Hippocampal formation (tissue), 2 donors: ENCODE measurements at places on chromosomes 11 and 22.

DNA sequence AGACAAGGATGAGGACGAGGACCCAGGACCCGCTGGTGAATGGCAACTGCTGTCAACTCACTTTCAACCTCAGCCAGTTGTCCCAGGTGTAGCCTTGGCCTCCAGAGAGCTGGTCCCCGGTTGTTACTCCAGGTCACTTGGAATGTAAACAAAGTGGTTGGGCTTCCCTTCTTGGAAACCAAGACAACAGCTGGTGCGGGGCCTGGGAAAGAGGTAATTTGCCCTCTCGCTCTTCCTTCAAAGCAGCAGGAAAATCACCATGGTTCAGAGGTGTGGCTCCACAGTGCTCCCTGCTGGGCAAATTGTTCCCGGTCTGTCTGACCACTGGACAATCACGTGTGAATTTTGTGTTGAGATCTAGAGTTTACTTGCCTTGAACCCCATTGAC lies 15.0 kb downstream of the SLC1A2 start:
- peak; percentile 31 for DNase-seq

DNA sequence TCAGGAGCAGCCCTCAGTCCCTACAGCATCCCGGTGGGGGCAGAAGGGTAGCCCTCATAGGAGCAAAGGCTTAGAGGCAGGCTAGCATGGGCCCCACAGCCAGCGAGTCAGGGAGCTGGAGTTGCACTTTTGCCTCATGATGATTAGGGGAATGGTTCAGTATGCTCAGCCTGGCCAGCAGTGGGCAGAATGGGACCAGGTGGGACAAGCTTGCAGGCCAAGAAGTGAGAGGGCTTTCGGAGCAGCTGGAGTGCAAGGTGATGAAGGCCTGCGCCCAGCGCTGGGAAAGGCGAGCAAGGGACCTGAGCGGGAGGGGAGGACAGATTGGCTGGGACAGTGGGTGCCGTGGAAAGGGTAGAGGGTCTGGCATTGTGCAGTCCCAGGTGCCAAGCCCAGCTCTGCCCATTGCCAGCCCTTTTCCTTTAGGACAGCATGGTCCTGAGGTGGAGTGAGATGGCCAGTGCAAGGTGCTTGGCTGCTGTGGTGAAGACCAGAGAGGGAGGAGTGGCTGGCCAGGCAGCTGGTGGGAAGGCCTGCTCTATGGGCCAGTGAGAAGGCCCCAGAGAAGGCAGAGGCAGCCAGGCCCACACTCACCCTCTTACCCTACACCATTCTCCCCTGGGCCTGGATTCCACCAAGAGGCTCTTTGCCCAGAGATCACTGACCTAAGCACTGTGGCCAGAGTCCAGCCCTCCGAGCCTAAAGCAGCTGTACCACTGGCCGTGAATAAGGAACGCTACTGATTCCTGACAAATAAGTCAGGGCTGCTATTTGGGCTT lies 47.9 kb upstream of the SUSD2 start:
- no peak for DNase-seq

DNA sequence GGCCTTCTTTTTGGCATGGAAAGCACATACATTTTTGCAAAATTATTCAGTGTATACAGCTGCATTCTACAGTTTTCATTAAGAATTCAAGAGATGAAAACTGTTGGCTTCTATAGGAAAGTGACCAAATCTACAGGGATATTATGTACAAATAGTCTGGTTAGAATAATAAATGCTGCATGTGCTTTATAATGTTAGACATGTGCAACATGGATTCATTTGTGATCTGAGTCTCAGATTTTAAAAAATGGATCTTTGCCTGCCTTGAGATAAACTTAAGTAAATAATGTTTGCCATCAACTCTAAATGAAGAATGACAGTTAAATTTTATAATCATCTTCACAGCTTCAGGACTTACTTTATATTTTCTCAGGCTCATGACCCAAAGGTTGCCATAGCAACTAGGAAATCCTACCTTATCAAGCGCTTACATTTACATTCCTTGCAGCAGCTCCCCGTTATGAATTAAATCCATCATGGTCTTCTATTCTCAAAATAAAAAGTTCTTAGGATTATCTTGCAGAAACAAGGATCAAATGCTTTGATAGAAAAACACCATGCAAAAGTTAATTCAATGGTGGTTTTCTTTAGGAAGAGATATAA lies 200.2 kb downstream of the CADM1 start:
- no peak for DNase-seq

DNA sequence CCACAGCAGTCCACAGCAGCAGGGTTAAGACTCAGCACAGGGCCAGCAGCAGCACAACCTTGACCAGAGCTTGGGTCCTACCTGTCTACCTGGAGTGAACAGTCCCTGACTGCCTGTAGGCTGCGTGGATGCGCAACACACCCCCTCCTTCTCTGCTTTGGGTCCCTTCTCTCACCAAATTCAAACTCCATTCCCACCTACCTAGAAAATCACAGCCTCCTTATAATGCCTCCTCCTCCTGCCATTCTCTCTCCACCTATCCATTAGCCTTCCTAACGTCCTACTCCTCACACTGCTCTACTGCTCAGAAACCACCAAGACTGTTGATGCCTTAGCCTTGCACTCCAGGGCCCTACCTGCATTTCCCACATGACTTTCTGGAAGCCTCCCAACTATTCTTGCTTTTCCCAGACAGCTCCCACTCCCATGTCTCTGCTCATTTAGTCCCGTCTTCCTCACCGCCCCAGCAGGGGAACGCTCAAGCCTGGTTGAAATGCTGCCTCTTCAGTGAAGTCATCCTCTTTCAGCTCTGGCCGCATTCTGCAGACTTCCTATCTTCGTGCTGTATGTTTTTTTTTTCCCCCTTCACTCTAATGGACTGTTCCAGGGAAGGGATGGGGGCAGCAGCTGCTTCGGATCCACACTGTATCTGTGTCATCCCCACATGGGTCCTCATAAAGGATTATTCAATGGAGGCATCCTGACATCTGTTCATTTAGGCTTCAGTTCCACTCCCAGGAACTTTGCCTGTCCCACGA lies 3.3 kb downstream of the IL18BP start:
- DNase-seq = no peak

- no peak for DNase-seq
Measured at GRCh38 chr11:116504541-116505297, 268.1 kb downstream of the BUD13 start.

DNA sequence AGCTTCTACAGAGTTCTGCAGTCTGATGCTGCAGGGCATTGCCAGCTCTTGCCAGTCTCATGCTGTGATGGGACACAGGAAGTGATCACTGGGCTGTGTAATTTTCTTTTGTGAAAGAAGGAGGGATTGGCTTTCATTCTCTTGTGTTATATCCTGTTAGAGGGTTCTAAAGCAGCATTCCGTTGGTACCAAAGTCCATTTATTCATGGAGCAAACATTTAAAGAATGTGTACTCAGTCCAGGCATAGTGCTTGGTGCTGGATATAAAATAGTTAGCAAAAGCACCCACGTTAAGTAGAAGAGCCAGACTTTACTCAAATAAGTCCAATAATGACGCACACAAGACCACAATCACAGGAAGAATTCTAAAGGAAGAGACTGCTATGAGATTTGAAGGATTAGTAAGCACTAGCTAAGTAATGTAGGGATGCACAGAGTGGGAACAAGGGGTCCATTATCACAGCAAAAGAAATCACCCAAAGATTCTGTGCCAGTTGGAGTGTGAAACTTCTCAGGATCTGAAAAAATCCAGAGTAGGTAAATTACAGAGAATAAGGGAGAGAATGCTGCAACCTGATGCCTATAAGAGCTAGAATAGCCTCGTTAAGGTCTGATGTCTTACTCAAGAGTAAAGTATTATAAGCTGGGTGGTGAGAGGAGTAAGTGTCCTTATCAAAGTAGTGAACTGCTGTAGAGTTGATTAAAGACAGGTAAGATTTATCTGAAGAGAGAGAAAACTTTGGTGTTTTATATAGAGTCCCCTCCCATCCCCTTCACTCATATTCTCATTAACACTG lies 728.3 kb downstream of the METTL15 start:
- DNase-seq = no peak

- DNase-seq = no peak
Measured at GRCh38 chr11:99638073-99638553, 617.4 kb downstream of the CNTN5 start.
